Fibroblast of the aortic adventitia (primary cell): ENCODE measurements at places on chromosomes 2 and 18. TPM values are rescaled to one million over a fixed set of nuclear protein-coding genes. Genes with fewer than 3 reads are reported as not detected.

GCG gene
- total RNA-seq, result not detected in 2 replicates

SLC19A3 gene
- 0.18 and 1.6 TPM in 2 replicates for total RNA-seq

RAB27B gene
- total RNA-seq, result 1.7 and 38.0 TPM in 2 replicates

ALMS1 gene
- 15.0 and 28.2 TPM in 2 replicates for total RNA-seq

ALK gene
- total RNA-seq, result 0.27 and 0.82 TPM in 2 replicates

CHRND gene
- total RNA-seq, result not detected in 2 replicates

REL gene
- 6.5 and 7.4 TPM in 2 replicates for total RNA-seq

DYNAP gene
- not detected in 2 replicates for total RNA-seq

KYNU gene
- total RNA-seq, result under 0.01 and 1.3 TPM in 2 replicates

LHCGR gene
- total RNA-seq, result 0.25 TPM in 1 of 2 replicates, not detected in the other

WNT10A gene
- total RNA-seq, result not detected in 2 replicates

ANKRD30BL gene
- total RNA-seq, result 0.16 TPM in 1 of 2 replicates, not detected in the other

CHPF gene
- 62.4 and 271 TPM in 2 replicates for total RNA-seq

SATB2 gene
- total RNA-seq, result 2.3 and 12.7 TPM in 2 replicates

RUFY4 gene
- total RNA-seq, result not detected in 2 replicates

MOCOS gene
- 3.5 and 13.1 TPM in 2 replicates for total RNA-seq

BMP10 gene
- not detected in 2 replicates for total RNA-seq

C18orf32 gene
- 8.2 and 33.2 TPM in 2 replicates for total RNA-seq

C2orf15 gene
- total RNA-seq, result not detected in 2 replicates

CIDEA gene
- total RNA-seq, result not detected in 2 replicates

ABCG5 gene
- not detected in 2 replicates for total RNA-seq

ZNF385B gene
- 4.8 TPM in 1 of 2 replicates, not detected in the other for total RNA-seq

CABYR gene
- 4.6 and 7.3 TPM in 2 replicates for total RNA-seq

PCARE gene
- total RNA-seq, result under 0.01 and 0.08 TPM in 2 replicates
